ENCODE measurements at places on chromosomes 2 and 18.

DNA sequence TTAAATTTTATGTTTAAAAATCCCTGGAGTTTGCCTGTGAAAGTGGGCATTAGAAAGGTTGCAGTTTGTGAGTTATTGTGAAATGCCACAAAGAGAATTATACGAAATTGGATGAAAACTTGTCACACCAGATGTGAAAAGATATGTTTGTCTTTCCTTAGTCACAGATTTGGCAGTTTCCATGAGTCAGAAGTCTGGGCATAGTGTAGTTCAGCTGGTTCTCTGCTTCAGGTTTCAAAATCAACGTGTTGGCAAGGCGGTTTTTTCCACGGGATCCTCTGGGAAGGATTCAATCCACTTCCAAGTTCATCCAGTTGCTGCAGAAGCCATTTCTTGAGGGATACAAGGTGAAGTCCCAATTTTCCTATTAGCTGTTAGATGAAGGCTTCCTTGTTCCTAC, 658.0 kb upstream of the CDH2 start:
- no peak for DNase-seq

- DNase-seq: no peak
Observed at GRCh38 chr2:14543284-14543683, 89.2 kb upstream of the LRATD1 start.

DNA sequence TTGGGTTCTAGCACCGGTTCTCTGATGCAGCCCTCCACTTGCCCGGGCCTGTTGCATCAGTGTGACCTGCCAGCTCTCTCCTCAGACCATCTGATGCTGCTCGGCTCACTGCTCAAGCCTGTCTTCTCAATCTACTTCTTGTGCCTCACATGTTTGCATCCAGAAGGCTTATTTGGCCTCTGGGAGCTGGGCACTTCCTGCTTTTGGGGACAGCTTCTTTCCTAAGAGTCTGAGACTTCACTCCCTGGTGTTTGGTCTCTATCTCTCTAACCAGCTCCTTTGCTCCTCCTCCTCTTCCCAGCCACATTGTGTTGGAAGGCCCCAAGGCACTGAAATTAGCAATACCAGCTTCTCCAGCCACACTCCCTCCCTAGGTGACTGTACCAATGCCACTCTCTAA, 212.8 kb downstream of the CDCA7 start:
- DNase-seq: no peak

DNA sequence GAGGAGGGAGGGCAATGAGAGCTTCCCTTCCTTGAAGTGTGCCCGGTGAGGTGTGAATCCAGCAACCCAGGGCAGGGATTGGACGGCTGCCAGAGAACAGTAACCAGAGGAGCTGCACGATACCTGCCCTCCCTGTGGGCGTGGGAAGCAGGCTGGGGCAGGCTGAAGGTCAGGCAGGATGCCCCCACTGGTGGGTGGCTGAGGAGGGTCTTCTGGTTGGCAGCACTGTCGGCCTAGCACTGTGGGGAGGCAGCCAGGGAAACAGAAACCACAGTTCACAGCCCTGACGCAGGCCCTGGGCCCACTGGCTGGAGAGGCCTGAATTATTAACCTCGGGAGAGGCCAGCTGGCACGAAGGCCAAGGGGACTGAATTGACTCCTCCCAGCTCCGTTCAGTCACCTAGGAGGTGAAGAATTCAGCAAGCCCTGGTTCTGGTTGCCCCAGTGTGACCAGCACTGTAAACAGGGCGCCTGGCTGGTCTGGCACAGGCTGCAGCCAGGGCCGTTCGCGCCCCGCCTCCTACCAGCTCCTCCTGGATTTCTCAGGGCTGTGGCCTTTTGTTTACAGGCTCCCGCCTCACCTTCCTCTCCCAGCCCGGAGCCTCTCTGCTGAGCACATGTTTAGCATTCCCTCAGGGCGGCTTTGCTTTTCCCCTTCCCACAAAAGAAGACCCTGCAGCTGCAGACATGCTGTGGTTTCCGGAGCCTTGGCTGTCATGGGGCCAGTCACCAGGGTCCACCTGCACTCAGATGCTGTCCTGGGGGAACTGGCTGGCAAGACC, 97.8 kb downstream of the B3GNT2 start:
- peak; percentile 98 for DNase-seq

DNA sequence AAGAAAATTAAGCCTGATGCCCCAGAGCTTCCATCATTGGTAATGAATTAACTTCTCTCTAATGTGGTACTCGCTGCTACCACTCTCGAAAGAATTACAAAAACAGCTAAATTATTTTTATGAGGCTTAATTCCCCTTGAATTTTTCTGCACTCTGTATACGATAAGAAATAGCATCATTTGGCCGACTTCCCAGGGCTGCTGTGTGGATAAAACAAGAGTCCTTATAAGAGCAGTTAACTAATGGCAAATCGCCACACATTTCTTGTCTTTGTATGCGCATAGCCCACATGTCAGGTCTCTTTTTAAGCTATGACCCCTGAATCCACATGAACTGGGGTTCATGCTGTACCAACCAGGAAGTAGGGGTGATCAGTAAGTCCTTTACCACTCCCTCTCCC, 668.4 kb downstream of the TMEM182 start:
- no peak for DNase-seq

- DNase-seq: no peak
Observed at GRCh38 chr18:37364237-37364636, 201.4 kb downstream of the CELF4 start.

- no peak for DNase-seq
Observed at GRCh38 chr2:236294647-236295046, 30.4 kb upstream of the ASB18 start.

GRCh38 chr2:234500394-234501006, 3.6 kb upstream of the ARL4C start:
- peak; percentile 78 for DNase-seq

DNA sequence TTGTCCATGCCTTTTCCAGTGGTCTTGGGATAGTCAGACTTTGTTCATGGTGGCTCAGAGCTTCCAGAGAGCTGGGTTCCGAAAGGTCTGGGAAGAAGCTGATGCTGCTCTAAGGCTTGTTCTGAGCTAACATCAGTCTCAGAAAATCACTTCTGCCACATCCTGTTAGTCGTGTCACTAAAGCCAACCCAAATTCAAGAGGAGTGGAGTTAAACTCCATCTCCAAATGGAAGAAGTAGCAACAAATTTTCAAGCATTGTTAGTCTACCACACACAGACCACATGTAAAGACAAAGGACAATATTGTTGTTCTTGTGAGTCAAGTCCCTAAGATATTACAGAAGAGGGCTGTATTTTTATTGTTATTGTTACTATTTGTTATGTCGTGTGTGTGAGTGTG, 77.8 kb downstream of the PID1 start:
- DNase-seq: no peak

DNA sequence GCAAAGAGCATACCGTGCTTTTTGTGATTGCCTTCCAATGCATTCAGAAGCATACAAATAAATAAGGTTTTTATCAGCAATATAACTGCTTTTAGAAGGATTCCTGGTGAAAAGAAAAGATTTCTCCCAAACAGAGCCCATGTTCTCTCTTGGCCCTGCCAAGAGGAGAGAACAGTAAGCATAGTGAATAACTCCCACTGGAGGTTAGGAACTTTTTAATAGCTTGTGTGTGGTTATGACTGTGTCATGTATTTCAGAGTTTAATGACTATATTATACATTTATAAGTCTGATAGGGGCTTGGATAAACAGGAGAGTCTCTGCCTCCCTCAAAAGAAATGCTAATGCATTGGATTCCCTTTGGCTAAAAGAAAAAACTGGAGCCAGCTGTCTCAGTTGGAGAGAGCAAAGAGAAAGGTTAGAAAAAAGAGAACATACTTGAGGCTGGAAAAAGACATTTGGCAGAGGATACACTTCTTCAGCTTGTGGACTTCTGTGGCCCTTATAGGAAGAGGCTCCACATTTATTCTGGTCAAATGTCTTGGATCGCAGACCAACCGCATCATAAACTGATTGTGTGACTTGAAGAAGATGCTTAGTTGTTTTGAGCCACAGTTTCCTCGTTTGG, 63.0 kb upstream of the SPRED2 start:
- DNase-seq: no peak

DNA sequence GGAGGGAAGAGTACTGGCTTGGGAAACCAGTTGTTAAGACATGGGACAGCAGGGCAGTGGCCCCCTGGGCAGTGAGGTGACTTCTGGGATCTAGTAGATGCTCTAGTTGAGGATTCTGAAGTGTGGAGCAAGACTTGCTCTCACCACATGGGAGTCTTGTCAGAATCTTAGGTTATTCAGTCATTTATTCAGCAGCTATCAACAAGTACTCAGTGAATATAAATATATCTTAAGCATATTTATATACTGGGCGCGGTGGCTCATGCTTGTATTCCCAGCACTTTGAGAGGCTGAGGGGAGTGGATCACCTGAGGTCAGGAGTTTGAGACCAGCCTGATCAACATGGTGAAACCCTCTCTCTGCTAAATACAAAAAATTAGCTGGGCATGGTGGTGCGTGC, 20.0 kb downstream of the STON1 start:
- DNase-seq: no peak

DNA sequence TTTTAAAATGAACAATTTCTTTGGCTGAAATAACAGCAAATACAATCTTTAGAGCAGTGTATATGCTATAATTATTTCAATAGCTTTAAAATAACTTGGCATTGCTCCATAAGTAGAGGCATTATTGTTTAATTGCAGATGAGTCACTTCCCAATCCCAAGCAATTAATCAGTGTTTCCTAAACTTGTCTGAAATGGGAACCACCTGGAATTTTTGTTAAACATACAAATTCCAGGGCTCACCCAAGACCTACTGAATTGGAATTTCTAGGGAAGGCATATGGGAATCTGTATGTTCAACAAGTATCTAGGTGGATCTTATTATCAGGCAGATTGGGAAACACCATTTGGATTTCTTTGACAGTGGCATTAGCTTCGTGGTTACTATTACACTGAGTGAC, 27.1 kb upstream of the FMNL2 start:
- no peak for DNase-seq

DNA sequence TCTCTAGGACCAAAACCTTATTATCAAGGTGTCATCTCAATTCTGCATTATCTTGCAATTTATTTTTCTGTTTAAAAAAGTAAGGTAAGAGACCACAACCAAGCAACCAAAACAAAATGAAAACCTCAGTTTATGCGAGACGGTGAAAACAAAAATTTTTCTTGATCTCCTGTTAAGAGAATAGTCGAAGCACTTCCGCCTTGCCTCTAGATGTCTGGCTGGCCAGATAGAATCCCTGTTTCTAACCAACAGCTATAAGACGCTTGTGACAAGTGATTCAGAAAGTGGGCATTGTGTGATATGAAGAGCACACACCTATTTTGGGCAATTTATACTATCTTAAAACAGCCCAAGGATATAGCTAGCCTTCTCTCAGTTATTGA, 51.2 kb downstream of the MGAT5 start:
- no peak for DNase-seq

GRCh38 chr18:51248685-51249084, 51.2 kb upstream of the MEX3C start:
- no peak for DNase-seq

- no peak for DNase-seq
Observed at GRCh38 chr2:234399451-234400246, 97.2 kb downstream of the ARL4C start.

DNA sequence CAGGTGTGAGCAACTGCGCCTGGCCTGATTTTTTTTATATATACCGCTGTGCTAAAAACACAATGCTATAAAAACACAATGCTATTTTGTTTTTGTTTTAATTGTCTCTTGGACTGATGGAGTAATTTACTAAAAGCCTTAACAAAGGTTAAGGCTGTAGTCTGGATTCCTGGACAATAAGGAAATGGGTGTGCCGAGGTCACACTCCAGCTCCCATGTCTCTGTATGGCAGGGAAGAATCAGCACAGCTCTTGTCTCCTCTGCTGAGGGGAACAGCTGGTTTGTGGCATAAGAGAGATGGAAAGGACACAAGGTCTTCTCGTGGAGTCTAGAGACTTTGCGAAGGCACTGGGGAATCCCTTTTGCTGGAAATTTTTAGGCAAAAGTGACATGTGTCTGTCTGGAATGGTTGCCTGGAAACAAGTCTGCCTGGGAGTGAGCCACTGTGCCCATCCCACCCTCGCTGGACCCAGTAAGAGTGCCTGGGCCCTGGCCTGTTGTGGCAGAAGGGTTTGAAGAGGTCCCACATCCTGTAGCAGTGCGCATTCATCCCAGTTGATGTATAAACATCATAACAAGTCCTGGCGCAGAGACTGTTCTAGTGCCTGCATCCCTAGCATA, 73.1 kb downstream of the MAPK4 start:
- no peak for DNase-seq

- DNase-seq: no peak
Observed at GRCh38 chr2:206978746-206979145, 39.4 kb downstream of the CPO start.

- no peak for DNase-seq
Observed at GRCh38 chr2:80893711-80894110, 589.2 kb upstream of the LRRTM1 start.

GRCh38 chr2:188787021-188787657, 187.0 kb upstream of the COL3A1 start:
- peak; percentile 28 for DNase-seq

DNA sequence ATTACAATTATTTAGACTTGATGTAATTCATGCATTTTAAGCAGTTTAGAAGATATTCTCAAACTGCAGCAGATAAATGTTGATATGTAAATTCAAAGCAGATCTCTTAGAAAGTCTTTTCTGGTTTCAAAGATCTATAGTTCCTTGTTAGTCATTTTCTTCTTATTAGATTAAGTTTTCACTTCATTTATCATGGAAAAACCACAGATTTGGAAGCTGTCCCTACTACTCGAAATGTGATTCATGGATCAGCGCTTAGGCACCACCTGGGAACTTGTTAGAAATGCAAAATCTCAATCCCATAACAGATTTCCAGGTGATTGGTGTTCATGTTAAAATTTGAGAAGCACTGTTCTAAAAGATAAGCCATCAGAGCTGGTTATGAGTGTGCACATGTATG, 92.8 kb upstream of the CDH2 start:
- no peak for DNase-seq

GRCh38 chr2:102401456-102401855, 21.5 kb upstream of the IL18RAP start:
- no peak for DNase-seq

DNA sequence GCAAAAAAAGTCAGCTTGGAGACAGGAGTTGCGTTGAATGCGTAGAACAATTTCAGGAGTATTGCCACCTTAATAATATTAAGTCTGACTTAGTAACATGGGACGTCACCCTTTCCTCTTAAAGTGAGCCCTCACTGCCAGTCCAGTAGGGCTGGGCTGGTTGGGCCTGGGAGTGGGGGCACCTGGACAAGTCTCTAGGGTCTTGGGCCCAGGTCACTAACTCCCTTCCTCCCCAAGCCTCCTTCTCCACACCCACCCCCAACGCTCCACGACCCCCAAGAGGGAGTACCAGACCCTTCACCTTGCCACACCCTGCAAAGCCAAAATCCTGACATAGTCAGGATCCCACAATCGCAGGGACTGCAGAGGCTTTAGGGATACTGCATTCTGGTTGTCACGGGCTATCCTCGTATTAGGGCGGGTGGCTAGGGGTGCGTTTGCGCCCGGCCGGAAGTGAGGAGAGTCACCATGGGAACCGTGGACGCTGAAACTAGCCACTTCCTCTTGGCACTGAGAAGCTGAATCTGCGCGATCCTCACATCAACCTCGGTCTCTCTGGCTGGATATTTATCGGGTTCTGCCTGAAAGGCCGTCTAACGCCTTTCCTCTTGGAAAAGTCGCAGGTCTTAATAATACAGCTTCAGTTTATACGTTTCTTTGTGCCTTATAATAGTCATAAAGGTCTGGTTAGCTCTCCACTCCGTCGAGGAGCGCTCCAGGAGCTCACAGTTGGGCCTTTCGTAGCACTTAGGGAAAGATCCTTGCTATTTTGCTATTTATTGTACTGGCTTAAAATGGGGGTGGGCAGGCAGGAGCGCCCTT, 10.3 kb upstream of the CXXC1 start:
- DNase-seq: peak; percentile 63

- DNase-seq: no peak
Observed at GRCh38 chr2:16119741-16120140, 179.4 kb downstream of the MYCN start.
